ENCODE measurements at places on chromosomes 2 and 18.

DNA sequence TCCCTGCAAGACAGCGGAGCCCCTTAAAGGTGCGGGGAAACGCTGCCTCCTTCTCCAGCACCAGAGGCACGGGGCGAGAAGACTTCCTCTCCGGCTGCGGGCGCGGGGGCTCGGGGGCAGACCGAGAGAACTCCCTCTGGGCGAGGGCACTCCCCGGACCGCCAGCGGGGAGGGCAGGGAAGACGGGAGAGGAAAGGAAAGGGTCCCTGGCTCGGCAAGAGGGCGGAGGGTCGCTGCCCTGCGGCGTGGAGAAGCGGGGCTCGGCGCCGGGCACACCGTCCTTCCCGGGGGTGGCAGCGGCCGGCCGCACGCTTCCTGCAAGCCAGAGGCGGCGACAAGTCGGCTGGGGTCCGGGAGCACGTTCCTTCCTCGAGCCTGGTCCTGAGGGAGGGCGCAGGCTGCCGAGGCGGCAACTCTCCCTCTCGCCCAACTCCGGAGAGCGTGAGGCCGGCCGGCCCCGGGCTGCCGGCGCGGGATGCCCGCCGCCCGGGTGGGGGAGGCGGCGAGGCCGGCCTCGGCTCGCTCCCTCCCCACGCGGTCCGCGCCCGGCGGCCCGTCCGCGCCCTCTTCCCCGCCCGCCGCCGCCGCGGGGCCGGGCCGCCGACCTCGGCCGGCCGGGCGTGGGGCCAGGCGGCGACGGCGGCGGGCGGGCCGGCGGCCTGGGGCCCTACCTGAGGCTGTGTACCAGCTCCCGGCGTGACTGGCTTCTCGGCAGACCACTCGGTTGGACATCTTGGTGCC lies 1.1 kb downstream of the MEMO1 start:
- peak; percentile 36 for DNase-seq

DNA sequence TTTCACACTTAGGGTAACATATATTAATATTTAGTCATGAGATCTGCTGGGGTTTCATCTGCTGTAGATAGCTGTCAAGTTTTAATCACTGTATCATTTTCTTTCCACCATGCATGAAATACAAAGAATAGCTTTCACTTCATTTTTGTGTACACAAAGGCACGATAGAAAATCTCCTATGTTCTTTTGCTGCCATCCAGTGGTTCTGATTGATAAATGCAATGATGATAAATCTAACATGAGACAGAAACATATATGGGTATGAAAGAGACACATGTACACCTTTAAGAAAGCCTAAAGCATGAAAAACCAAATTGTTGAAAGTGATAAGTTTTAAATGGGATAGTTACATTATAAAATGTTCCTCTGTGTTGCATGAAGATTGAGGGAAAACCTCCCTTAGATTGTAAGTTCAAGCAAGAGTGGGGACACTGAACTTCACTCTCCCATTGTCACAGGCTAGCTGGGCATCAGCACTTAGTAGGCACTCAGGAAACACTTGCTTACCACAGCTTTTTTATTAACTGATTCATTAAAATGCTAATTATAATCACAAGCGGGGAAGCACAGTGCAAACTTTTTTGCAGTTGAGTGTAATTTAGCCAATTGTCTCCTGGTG lies 31.2 kb downstream of the C1D start:
- peak; percentile 5 for DNase-seq

GRCh38 chr18:48133671-48134251 lies 203.3 kb upstream of the SMAD2 start:
- no peak for DNase-seq

DNA sequence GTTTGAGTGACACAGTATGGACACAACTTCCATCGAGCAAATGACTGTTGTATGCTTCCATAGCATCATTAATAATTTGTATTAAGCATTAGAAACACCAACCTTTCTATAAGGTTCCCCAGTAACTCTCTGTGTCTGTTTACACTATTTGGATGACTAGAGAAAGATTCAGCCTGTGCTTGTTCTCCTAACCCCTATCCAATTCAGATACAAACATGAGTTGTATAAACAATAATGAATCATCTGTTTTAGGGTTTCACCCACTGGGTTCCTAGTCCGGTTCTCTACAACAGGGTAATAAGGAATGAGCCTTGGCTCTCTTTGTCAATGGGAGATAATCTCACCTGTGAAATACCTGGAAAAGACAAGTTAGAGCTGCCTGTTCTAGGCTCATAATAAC lies 894.1 kb upstream of the PIK3C3 start:
- no peak for DNase-seq

DNA sequence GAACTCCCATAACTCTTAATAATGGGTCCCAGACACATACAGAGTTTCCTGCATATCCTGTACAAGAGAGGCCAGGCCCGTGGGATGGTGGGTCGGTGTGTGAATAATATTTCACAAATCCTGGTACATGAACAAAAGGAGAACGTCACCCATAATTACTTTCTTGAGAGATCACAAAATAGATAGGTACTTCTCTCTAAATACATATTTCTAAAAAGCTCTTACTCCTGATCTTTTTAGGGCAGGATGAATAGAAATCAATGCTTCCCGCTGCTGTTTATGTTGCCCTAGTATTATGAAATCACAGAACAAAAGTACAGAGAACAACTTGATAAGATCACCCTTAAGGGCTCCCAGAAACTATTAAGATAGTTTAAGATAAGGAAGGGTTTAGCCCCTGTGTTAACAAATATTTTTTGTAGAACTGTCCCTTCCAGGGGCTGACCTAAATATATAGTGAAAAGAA lies 5.4 kb downstream of the IRS1 start:
- no peak for DNase-seq

GRCh38 chr2:48105848-48106247 lies 199.6 kb upstream of the FBXO11 start:
- DNase-seq, result no peak

- no peak for DNase-seq
These were observed 53.4 kb downstream of the WIPF1 start for GRCh38 chr2:174544156-174544555.

DNA sequence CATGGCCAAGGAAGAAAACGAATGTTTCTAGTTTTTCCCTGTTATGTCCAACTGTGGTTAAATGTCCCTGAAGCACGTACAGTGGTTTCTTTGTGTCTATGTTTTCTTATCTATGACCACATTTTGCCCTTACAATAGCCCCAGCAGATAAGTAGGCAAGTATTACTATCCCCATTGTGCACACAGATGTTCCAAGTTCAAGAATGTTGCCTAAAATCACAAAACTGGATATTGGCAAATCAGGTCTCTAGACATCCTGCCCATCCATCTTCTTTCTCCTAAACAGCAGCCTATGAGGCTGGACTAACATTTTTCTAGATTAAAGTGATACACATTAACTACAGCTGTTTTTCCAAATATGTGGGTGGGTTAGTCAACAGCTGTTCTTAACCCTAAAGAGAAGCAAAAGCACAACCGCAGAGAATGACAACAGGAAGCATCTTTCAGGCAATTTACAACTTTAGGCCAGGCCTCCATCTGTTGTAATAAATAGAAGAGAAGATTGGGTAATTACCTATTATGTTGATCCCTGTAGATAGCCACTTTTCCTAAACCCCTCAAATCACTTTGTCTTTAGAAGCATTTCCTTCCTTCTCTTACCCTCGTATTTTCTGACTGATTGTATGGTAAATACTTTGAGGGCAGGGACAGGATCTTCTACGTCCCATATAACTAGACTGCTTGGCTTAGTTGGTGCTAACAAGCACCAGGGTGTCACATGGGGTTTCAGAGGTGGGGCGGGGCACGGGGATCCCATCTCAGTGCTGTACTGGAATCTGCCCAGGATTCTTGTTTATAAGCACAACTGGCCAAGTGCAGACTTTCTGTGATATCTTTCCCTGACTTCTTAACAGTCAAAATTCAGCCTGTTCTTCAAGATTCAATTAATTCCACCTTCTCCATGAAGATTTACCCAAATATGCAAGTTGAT lies 132.1 kb upstream of the SETBP1 start:
- no peak for DNase-seq

DNA sequence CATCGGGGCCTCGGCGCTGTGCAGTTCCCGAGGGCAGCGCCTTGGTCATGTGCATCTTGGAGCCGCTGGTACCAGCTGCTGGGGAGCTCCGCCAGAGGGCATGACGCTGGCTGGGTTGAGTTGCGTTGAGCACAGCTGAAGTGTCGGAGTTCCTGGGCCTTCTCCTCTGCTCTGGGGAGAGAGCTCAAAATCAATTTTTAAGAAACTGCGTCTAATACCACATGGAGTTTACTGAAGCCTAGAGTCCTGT lies 48.7 kb downstream of the GREB1 start:
- DNase-seq, result no peak

GRCh38 chr2:235594041-235594440 lies 100.2 kb downstream of the AGAP1 start:
- peak; percentile 8 for DNase-seq

DNA sequence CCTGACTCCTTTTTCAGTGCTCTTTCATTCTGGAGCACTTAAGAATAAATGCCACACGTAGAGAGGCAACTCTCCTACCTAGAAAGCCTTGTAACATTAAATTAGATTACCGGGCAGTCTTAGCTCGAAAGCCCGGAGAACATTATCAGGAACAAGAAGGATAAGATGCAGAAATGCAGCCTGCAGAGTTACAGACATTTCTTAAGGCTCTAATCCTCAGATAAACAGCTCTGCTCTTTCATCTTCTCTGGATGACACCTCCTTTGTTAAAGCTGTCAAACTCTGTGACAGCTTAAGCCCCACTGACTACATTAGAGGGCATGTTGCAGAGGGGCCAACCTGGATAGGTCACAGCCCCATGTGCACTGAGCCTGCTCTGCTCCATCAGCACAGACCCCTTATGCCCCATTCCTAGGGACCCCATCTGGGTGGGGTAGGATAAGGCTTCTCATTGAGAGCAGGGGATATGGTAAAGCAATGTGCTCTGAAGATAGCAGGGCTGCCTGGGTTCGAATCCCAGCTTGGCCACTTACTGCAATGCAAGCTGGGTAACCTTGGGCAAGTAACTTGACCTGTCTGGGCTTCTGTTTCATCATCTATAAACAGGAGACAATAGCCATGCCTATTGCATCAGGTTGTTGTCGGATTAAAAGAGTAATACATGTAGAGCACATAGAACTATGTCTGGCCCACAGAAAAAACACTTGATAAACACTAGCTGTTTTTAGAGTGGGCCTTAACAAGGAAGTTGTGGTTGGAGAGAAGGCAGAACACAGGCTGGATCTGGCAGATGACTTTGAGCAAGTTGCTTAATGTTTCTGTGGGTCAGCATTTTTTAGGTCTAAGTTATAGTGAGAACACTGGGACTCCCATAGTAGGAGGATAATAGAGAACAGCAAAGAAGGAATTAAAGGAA lies 111.4 kb downstream of the THNSL2 start:
- DNase-seq, result no peak

- no peak for DNase-seq
These were observed 86.6 kb upstream of the CAVIN2 start for GRCh38 chr2:191933307-191934105.

Measured in central memory CD4-positive, alpha-beta T cell (primary cell).